Mesothelial cell of epicardium (in vitro differentiated cells): ENCODE measurements at places on chromosomes 2 and 18.
A peak's percentile ranks its signal among the peaks of the same experiment; 100 is the strongest.

GRCh38 chr2:222949073-222949472, 88.2 kb downstream of the ACSL3 start:
- DNase-seq = no peak

- DNase-seq = no peak
Measured at GRCh38 chr18:41714872-41715271, 240.2 kb upstream of the PIK3C3 start.

GRCh38 chr2:158189526-158189925, 87.8 kb downstream of the UPP2 start:
- no peak for DNase-seq

- DNase-seq = no peak
Measured at GRCh38 chr2:161239326-161240109, 68.7 kb upstream of the PSMD14 start.

DNA sequence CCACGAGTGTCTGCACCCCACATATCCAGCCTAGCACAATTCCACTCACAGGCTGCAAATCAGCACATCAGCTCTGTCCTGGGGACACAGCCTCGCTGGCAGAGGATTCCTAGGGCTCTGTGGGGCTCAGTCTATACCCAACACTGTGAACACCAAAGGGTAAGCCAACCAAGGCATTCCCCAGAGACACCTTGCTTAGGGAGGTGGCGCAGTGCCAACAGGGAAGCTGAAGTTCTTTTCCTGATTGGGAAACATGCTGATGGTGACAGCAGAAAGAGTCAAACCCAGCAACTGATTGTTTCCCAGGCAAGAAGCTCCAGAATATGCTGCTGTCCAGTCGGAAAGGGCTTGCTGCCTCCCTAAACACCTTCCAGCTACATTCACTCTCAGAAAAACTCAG, 55.8 kb downstream of the TTC32 start:
- DNase-seq = no peak

- no peak for DNase-seq
Measured at GRCh38 chr2:39059366-39059952, 61.4 kb downstream of the SOS1 start.

GRCh38 chr18:73940721-73941120, 206.9 kb downstream of the FBXO15 start:
- no peak for DNase-seq

DNA sequence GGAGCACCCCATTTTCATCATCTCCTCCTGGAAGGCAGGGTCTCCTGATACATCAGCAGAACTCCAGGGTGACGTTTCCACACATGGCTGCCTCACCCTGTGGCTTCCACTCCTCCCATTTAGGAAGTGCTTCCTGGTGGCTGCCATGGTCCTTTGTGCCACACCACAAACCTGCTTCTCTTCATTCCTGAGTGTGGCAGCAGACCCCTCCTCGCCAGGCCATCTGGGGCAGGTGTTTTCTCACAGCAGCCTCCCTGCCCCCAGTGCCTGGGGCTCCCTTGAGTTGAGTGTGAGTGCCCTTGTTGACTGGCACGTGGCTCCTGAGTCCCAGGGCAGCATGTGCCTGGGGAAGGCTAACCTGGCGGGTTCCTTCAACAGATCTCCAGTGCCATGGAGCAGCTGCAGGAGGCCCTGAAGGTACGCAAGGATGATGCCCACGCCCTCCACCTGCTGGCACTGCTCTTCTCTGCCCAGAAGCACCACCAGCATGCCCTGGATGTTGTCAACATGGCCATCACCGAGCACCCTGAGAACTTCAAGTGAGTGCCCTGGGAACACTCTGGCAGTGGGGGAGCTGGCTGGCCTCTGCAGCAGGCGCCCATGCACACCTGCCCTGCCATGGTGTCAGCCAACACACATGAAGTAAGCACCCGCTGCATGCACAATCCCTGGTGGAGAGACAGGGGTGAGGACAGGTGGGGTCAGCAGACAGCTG, 113.4 kb upstream of the MCFD2 start:
- DNase-seq = no peak

DNA sequence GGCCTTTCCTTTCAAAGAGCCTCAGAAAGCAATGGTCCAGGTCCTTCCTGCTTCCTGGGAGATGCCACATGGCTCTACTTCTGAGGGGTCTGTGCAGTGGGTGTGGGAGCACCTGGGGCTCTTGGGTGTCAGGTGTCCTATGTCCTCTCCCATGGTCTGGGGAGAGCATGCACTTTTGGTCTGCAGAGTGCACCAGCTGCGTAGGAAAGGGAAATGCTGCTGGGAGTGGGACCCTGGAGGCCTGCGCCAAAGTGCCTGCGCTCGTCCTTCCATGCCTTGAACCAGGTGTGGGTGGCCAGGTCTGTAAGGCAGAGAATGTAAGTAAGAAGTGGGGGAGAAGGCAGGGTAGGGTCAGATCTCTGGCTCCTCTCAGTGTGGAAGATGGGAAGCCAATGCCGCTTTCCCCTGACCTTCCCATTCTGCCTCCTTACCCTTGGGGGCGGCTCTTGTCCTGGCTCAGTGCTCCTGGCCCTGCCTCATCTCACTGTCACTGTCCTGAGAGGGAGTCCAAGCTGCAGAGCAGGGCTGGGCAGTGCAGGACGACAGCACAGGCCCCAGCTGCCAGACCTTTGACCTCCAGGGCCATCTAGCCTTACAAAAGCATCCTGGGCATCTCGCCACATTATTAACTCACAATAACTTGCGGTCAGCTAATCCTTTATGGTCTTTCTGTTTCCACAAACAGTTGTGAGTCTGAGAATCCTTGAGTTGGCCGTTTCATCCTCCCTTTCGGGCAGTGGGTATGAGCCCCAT, 6.6 kb upstream of the PROM2 start:
- DNase-seq = no peak

GRCh38 chr2:38076152-38076709, 280 bp upstream of the CYP1B1 start:
- DNase-seq = peak; percentile 56

GRCh38 chr2:168449419-168449818, 6.7 kb upstream of the CERS6 start:
- no peak for DNase-seq

DNA sequence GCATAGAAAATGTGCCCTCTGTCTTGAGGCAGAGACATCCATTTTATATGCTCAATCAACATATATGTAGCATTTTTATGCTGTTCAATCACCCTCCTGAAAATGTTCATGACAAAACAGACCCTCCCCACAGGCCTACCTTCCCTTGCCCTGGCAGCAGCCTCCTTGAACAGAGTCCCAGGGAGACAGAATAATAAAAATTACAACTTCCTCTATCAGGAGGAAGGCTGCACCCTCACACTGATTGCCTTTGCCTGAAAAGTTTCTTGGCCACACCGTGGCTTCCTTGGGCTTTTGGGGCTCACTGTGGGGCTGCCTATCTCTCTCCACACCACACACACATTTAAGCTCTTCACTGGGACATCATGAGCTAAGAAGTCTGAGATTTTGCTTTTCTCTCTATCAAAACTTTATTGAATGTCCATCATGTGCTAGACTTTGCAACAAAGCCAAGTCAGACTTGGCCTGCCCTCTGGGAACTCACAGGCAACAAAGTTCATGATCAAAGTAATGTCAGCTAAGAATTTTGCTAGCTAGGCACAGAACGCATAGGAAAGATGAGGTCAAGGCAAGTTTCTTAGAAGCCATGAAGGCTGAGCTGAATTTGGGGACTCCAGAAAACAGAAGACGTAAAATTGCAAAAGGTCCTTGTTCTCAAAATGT, 101.6 kb downstream of the BCL2L11 start:
- DNase-seq = no peak

DNA sequence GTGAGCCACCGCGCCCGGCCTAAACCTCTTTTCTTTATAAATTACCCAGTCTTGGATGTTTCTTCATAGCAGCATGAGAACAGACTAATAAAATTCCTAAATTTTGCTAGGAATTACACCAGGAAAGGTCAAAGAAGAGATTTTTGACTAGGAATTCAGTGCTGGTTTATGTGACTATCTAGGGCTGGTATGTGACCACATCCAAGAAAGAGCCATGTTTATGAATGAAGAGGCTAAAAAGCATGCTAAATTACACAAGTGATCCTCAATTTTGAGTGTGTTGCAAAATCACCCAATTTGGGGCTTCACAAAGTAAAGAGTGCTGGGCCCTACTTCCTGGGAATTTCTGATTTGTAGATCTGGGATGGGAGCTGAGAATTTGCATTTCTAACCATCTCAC, 123.6 kb downstream of the CSRNP3 start:
- DNase-seq = no peak

DNA sequence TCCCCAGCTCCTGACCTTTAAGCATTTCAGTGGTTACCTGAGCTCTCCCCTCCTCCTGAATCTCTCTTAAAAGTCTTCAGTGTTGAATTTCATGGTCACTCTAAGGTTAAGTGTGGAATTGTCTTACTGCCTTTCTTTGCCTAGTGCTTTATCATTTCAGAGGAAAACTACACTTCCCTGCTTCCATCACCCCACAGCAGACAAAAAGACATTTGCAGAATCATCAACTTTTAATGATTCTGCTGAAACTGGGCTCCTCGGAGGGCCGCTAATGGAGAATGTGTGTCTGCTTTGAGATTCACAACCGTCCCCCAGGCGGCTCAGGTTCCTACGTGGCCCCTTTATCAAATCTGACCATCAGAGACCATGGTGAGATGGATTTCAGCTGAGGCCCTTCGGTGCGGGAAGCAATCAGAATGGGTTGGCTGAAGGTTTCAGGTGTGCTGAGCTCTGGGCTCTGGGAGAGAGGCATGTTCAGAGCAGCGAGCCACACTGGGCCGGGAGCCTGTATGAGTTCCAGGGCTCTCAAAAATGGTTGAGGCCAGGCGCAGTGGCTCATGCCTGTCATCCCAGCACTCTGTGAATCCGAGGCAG, 41.9 kb upstream of the TBC1D8 start:
- no peak for DNase-seq

GRCh38 chr2:11932962-11933361, 186.5 kb downstream of the LPIN1 start:
- DNase-seq = no peak

- no peak for DNase-seq
Measured at GRCh38 chr2:219823574-219823973, 196.1 kb downstream of the SLC4A3 start.

GRCh38 chr2:155633060-155633839, 699.3 kb downstream of the NR4A2 start:
- DNase-seq = no peak

DNA sequence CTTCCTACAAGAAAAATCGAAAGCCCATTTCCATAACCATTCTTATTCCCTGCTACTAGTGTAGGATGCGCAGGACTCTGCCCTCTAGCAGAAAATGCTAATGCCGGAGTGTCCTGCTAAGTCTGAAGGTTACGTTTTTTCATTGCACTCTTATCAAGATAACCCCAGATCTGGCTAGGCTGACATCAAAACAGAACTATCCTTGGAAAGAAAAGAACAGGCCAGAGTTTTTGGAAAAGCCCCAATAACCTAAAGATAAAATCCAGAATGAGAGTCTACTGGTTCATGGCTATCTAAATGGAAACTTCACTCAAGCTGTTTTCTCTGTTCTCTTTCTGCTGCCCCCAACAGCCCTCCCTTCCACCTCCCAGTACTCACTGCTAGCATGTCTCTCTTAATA, 913 bp downstream of the RNF152 start:
- no peak for DNase-seq
